Chondrocyte (in vitro differentiated cells): ENCODE measurements at places on chromosomes 12 and 14.

DNA sequence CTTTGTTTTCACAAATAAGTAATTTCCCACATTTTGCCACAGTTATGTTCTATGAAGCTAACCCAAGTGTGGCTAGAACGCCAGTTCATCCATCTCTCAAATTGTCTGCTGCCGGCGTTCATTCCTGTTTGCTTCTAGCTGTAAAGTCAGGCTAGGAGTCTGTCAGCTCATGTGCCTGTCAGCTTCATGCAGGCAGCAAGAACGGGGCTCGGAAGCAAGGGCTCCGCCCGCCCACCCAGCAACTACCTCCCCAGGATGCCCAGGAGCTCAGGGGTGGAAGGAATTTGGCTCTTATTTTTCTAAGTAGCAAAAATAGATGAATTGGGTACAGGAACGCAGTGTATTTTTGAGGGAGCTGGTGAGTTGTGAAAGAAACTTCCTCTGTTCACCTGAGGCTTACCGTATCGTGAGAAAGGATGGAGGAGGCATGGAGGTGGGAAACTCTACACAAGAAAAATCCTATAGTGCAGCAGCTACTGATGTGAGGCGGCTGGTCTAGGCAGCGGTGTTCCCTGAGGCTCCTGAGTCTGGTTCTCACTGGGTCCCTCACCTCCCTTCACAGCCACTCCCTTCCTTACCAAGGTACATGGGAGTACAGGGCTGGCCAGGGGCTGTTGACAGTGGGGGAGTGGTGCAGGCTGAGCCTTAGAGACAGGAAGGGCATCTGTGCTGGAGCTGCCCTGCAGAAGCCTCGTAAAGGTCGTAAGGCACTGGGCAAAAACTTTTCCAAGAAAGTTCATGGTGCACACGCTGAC is 54.5 kb upstream of the AMN start:
- DNase-seq = no peak

GRCh38 chr14:88255798-88256197 is 67.3 kb downstream of the KCNK10 start:
- DNase-seq = no peak

GRCh38 chr12:92719674-92720073 is 16.9 kb downstream of the PLEKHG7 start:
- DNase-seq = no peak

DNA sequence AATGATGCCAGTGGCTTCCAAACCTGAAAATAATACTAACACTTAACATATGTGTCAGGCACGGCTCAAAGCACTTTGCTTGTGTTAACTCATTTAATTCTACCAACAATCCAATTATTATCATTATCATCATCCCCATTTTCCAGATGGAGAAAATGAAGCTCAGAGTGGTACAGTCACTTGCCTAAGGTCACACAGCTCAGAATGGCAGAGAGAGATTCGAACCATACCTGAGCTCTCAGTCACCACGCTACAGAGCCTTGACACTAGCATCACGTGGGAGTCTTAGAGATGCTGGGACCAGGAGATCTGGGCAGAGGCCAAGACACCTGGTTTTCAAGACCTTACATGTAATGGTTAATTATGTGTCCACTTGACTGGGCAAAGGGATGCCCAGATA is 34.2 kb downstream of the DHX37 start:
- no peak for DNase-seq

GRCh38 chr12:57898308-57898970 is 42.9 kb upstream of the ATP23 start:
- DNase-seq = no peak

- no peak for DNase-seq
Measured at GRCh38 chr12:26211331-26211730, 16.0 kb downstream of the SSPN start.

DNA sequence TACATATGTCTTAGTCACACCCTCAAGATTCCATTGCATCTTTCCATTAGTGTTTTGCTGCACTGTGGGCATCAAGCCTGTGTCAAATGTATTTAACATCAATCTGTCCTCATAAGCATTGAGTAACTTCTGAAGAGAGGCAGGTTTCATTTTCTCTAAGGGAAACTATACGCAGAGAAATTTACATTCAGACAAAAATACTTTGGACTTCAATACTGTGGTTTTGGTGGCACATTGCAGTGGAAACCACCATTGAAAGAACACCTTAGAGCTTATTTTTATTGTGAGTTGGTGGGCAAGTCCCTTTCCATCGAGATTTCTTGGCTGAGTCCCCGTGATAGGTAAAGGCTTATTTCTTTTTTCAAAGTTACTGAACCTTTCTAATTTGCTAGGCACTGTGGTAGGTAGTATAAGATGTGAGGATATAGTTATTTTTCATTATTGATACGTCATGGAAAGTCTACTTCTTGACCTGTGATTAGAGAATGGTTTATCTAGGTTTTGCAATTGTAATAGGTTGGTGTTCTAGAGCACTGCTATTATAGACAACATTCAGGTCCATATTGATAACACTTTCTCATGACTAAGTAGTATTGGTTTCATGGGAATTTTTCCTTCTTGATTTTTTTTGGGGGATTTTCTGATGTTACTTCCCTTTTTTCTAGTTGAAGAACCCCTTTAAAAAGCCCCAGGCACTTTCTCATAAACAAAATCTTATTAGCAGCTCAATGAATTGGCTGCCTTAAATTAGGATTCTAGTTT is 81.9 kb downstream of the CFAP54 start:
- DNase-seq = no peak

DNA sequence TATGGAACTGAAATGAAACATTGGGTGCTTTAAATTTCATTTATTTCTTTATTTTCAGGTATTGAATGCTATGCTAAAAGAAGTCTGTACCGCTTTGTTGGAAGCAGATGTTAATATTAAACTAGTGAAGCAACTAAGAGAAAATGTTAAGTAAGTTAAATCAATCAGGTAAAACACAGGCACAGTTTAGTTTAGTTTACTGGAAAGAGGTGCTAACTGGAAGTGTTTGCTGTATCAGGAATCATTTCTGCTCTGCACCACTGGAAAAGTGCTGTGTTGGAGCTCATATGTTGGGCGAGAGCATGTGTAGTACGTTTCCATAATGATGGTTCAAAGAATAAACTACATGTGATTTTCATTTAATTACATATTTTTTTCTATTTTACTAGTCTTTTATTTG is 16.7 kb downstream of the SRP54 start:
- no peak for DNase-seq

DNA sequence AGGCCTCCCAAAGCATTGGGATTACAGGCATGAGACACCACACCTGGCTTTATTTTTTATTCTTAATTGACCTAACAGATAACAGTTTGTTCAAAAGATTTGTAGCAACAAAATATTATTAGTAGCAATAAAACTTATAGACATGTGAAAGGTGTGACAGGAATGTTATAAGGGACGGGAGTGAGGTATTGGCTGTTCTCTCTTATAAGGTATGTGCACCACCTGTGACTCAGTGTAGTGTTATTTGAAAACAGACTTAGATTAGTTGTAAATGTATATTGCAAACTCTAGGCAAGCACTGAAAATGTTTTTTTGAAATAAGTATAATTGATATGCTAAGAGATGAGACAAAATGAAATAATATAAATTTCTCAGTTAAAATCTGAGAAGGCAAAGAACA is 57.8 kb downstream of the KLRG1 start:
- no peak for DNase-seq

GRCh38 chr14:67722293-67722692 is 20.6 kb downstream of the RDH12 start:
- DNase-seq = no peak

GRCh38 chr12:125081427-125081826 is 16.2 kb downstream of the AACS start:
- no peak for DNase-seq

- DNase-seq = no peak
Measured at GRCh38 chr14:101537286-101537685, 24.0 kb upstream of the DIO3 start.

GRCh38 chr14:81348061-81348460 is 52.1 kb downstream of the STON2 start:
- DNase-seq = no peak

GRCh38 chr12:47078086-47078395 is 1.4 kb upstream of the PCED1B start:
- DNase-seq = no peak

DNA sequence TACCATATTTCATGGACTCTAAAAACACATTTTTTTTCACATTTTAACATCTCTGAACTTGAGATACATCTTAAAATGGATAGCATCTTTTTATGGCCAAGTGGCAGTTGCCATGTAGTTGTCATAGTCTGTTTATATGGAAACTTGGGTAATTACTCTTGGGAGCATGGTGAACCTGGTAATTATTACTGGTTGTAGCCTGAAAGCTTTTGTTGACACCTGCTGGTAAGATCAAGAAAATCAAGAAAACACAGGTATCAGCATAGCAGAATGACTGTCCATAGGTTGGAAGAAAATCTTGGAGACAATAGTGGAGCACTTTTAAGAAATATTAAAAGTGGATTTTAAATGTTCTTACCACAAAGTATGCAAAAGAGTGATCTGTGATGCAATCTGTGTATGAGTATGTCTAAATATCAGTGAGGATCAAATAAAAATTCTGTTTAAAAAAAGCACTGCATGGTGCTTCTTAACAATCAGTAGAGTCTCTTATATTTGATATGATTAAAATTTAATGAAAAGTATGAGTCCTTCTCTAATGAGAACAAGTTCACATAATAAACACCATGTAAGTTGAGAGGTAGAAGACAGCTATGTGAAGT is 44.2 kb downstream of the TTC8 start:
- no peak for DNase-seq
